ENCODE measurements at places on chromosomes 7 and 10.

DNA sequence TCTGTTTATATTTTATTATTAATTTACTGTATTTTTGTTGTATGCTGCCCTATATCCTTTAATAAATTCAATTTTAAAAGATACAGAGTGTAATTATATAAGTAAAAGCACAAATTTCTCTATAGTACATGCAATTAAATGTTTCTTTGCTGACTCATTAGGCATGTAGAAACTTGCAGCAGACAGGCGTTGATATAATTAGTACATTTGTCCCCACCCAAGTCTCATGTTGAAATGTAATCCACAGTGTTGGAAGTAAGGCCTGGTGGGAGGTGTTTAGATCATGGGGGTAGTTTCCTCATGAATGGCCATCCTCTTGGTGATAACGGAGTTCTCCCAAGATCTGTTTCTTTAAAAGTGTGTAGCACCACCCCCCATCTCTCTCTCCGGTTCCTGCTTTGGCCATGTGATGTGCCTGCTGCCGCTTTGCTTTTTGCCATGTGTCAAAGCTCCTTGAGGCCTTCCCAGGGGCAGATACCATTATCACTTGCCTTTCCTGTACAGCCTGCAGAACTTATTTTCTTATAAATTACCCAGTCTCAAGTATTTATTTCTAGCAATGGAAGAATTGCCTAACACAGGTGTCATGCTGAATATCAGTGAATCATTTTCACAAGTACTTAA is 63.7 kb downstream of the TSPAN12 start:
- DNase-seq = no peak

- no peak for DNase-seq
Measured at GRCh38 chr7:69871213-69871885, 273.1 kb downstream of the AUTS2 start.

- no peak for DNase-seq
Measured at GRCh38 chr7:111159426-111159825, 68.5 kb downstream of the LRRN3 start.

- no peak for DNase-seq
Measured at GRCh38 chr10:115026746-115027140, 66.4 kb upstream of the ATRNL1 start.

GRCh38 chr10:72044417-72045041 is 43.8 kb downstream of the SPOCK2 start:
- no peak for DNase-seq

DNA sequence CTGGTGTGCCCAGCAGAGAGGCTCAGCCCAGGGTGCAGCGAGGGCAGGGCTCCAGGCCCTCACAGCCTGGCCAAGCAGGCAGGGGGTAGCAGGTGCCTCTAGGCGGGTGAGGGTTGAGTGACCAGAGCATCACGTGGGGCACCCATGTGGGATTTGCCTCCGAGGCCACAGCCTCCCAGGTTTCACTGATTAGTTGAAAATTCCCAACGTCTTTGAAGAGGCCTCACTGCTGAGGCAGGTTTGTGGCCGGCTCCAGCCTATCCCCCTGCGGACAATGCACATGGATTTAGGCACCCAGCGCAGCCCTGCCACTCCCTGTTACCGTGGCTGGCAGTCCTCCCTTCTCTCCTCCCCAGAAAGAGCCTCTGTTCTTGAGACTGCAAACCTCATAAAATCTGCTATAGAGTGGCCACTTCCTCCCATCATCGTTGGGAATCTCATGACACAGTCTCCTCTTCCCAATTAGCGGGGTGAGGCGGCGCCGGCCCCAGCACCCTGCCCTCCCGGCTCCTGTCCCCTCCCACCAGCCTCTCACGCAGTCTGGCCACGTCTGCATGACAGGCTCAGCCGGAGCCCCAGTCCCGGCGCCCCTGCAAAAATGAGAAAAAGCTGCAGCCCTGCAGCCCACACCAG is 10.8 kb downstream of the MYL10 start:
- no peak for DNase-seq

GRCh38 chr7:22660732-22661131 is 66.3 kb upstream of the IL6 start:
- no peak for DNase-seq

DNA sequence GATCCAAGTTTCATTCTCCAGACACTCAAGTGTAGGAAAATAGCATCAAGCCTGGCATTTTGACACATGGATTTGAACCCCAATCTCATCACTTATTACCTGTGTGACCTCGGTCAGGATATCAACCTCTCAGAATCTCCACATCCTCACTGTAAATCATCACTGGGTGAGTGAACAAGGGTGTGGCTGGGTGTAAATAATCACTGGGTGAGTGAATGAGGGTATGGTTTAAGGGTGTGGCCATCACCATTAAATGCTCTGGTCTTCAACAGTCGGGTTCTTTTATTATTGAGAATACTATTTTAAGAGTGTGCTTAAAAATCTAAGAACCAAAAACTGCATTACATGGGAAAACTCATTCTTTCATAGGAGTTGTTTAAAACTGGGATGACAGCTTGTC is 200.1 kb downstream of the DOCK4 start:
- DNase-seq = no peak

DNA sequence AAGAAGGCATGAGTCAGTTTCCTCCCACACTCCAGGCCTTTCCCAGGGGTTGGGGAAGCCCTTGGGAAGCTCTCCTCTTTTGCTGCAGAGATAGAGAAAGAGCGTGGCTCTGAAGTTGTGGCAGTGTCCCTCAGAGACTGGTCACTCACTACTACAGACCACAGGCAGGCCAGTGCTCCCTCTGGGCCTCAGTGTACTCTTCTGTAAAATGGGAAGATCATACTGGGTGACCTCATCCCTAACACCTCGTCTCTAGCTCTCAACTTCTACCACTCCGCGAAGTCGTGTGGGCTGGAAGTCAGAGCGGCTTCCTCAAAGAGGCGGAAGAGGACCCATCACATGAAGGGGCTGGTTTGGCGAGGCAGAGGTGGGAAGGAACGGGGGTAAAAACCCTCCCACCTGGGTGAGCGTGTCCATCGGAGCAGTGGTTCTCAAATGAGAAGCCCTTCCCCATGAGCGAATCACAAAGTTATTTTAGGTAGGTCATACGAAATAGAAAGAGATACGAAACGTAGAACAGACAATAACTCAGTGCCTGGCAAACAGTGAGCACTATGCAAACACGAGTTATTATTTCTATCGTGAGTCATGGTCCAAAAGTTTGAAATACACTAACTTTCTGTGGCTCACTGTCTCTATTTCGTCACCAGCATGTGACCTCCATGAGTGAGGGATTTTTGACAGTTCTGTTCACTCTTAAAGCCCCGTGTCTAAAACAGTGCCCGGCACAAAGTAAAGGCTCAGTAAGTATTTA is 32.7 kb downstream of the PRKAG2 start:
- DNase-seq = no peak

DNA sequence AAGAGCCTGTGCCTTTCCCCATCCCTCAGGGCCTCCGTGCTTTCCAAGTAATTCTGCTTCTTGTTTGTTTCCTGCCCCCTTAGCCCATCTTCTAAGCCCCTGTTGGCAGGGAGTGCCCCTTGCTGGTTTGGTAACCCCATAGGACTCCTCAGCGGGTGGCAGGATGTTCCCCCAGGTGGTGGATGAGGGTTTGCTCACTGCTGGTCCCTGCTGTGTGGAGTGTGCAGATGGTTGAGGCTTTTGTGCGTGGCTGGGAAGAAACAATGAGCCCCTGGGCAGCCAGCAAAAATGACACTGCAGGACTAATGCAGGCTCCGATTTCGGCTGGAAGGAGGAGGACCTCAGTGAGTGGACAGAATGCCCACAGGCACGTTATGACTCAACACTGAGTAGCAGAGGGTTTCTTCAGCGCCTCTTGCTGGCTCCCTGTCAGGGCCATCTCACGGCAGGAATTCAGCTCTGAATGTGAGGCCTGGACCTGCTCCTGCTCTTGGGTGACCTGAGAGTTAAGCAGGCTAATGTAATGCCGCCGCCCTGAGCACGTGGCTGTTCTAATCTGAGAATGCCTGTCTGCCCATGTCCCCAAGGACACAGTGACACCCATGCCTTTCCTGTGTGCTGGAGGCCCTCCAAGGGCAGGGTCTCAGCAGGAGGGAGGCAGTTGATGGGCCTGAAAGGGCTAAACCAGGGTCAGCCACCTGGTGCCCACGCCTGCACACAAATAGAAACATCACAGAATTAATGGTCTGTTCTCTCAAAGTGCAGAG is 16.6 kb downstream of the BAG3 start:
- no peak for DNase-seq

DNA sequence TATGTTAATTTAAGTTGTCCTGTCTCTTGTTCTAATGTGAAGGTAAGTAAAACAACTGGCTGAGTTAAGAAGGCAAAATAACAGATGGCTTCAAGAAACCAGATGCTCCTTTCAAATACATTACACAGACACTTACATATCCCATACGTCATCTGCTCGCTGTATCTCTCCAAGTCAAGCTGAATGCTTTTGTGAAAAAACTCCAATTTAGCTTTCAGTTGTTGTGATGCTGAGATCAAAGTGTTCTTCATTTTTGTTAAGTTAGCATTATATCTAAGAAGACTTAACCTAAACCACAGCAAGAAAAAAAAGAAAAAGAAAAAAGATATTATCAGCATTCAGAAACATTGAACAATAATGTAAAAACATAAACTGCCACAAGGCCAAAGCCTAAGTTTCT is 18.5 kb upstream of the ERLIN1 start:
- no peak for DNase-seq

- no peak for DNase-seq
Measured at GRCh38 chr7:116028787-116029186, 1.8 kb downstream of the TFEC start.

DNA sequence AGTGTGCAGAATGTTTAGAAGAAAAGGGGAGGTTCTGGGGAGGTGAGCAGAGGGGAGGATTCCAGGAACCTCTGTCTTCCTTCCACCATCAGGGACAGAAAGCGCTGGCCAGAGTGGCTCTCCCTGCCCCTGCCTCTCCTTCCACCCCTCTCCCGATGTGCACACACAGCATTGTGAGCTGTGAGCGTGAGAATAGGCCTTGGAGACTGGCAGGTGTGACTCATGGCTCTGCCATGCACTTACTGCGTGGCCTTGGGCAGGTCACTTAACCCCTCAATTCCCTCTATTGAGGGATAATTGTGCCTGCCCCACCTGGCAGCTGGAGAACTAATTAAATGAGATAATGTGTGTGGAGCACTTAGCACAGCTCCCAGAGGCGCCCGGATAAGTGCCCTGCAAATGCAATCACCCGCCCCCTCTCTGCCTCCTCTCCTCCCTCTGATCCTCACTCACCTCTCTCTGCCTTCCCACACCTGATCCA is 115.4 kb downstream of the ZMIZ1 start:
- DNase-seq = no peak

DNA sequence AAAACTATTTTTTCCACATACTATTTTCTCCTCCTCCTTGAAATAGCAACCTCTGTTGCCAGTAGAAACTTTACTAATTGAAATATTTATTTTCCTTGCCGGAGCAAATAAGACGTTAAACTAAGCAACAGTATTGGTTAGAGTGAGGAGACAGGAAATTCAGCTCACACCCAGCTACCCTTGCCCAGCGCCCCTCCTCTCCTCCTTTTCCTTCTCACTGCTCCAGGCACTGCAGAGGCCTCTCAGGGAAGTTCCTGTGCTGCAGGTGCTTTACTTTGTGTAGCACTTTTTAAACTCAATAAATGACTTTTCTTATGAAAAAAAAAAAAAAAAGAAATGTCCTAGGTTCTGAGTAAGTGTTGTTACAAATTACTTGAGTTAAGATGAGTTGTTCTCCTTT is 134.0 kb downstream of the SEMA3E start:
- no peak for DNase-seq

DNA sequence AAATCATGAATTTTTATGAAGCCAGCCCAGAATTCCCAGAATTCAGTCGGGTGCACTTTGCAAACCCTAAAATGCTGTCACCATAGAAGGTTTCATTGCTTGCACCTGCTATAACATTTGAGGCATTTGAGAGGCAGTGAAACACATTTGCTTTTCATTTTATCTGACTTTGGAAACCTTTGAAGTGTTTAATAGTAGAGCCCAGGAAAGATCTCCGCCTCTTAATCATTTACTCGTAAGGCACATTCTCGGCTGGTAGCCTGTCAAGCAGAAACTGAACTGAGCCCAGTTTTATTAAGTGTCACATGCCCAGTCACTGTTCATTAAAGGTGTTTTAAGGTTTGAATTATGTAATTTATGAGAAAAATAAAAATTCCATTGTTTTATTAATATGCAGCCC is 247.6 kb downstream of the EMX2 start:
- no peak for DNase-seq

- DNase-seq = no peak
Measured at GRCh38 chr7:71996141-71996540, 416.0 kb downstream of the CALN1 start.

DNA sequence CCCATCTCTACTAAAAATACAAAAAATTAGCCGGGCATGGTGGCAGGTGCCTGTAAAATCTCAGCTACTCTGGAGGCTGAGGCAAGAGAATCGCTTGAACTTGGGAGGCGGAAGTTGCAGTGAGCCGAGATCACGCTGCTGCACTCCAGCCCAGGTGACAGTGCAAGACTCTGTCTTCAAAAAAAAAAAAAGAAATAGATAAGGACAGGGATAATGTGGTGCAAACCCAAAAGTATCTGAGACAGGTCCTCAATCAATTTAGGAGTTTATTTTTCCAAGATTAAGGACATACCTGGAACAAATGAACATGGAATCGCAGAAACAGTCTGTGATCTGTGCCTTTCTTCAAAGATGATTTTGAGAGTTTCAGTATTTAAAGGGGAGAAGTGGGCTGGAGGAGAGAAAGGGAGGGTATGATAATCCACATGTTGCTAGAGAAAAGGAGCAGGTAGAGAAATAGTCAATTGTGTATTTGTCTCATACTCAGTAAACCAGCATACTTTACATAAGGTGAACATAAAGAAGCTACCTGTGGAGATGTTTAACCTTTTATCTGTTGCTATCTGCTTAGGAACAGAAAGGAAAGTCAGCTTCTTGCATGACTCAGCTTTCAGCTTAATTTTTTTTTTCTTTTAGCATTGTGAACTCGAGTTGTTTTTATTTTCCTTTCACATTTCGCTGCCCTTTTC is 4.9 kb upstream of the MTPN start:
- no peak for DNase-seq

GRCh38 chr10:104622598-104623209 is 18.4 kb upstream of the SORCS3 start:
- no peak for DNase-seq

GRCh38 chr10:73060738-73061635 is 35.7 kb downstream of the P4HA1 start:
- no peak for DNase-seq

- no peak for DNase-seq
Measured at GRCh38 chr7:55432939-55433784, 68.0 kb downstream of the LANCL2 start.

- no peak for DNase-seq
Measured at GRCh38 chr7:157652954-157653826, 316.4 kb downstream of the DNAJB6 start.

- no peak for DNase-seq
Measured at GRCh38 chr10:60353519-60354258, 36.0 kb downstream of the ANK3 start.

DNA sequence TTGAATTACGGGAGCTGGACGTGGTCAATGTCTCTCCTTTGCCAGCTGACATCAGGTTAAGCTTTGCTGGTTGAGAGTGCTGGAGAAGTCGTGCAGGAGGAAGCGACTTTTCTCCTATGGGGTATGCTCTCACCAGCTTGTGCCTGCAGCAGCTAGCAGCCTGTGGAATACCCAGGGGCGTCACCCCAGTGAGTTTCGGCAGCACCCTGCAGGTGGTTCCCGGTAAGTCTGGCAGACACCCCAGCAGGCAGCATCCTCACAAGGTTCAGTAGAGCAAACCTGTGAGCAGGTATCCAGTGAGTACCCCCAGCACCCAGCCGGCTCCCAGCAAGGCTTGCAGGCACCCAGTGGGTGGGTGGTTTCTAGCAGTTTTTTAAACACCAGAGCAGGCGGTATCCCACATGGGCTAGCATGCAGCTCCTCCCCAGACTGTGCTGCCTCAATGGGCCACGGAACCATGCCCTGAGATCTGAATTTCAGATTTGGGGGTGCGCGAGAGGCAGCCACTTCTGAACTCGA is 74.8 kb upstream of the SVIL start:
- DNase-seq = no peak
